ENCODE measurements at places on chromosomes 7 and 10.

GRCh38 chr7:18530224-18531179 lies 35.0 kb downstream of the HDAC9 start:
- DNase-seq: no peak

GRCh38 chr10:2543142-2543886 lies 524.0 kb upstream of the PFKP start:
- DNase-seq: no peak

- DNase-seq: no peak
Observed at GRCh38 chr10:83522881-83523386, 616.4 kb upstream of the GHITM start.

DNA sequence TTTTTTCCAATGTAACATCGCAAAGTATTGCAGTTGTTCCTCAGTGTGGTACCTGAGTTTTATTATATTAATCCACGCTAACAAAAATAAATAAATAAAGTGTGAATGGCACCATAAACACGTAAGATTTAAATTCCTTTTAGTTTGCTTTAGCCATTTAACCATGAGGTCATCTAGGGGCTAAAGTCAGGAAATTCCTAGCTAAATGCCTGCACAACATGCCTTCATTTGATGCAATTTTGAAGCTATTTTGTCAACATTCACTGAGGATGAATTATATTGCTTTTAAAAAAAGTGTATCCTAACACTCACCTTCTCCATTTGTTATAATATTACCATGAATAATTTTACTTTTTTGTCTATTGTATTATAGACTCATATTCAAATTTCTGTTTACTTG lies 714.4 kb downstream of the GATA3 start:
- DNase-seq: no peak

DNA sequence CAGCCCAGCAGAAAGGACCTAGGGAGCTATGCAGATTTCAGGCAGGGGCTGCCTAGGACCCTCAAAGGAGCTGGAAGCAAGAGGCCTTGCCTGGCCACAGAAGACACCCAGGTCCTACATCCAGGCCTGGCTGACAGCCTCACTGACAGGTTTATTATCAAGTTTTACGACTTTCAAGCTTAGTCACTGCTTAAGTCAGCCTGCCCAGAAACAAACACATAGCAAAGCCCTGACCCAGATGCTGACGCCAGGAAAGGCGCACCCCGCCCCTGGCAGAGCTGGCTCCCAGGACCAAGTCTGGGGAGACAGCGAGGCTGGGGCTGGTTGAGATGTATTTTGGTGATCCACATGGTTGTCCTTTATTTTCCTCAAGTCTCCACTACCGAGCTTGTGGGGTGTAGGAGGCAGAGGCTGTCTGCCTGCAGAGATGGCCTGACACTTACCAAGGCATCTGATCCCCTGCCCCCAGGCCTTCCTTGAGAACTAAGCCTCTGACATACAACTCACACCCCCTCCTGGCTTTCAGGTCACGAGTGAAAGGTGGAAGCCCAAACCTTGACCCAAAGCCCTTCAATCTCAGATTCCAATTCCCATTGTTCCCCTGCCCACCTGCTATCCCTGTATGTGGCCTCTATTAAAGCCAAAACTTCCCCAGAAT lies 80.7 kb upstream of the EMX2 start:
- no peak for DNase-seq
